ENCODE measurements at places on chromosomes 5 and 9.

- no peak for DNase-seq
Measured at GRCh38 chr5:36756848-36757247, 119.7 kb upstream of the NIPBL start.

DNA sequence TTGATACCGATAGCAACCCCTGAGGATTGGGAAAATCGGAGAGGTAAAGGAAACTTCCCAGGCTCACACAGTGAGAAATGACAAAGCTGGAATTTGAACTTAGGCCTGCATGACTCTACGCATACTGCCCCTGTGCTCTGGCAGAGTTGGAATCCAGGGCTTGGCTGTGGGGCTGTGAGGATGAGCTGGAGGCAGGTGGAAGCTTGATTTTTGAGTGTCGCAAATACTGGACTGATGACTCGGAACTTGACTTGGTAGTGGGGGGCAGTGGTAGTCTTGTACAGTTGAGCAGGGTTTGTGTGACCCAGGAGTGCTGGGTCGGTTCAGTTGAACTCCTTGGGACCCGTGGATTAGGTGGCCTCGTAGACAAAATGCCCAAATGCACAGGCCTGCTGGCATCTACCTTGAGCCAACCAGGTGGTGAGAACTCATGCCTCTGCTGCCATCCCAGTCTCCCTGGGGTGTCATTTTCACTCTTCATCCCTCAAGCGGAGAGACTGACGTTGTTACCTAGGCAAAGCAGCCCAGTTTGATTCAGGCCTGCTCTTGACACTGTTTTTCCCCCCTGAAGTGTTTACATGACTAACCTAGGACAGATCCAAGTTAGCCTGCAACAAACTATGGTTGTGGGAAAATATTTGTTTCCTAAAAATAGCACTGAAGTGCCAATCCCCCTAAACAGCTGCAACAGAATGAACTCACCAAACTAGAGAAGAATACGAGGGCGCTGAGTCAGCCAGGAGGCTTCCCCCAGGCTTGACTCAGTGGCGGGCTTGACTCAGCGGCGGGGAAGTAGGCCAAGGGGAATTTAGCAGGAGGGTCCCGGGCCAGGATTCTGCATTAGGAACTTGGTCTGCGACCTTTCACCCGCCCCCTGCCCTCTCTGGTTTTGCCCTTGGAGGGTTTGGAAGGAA, 45.7 kb upstream of the ORM1 start:
- no peak for DNase-seq

DNA sequence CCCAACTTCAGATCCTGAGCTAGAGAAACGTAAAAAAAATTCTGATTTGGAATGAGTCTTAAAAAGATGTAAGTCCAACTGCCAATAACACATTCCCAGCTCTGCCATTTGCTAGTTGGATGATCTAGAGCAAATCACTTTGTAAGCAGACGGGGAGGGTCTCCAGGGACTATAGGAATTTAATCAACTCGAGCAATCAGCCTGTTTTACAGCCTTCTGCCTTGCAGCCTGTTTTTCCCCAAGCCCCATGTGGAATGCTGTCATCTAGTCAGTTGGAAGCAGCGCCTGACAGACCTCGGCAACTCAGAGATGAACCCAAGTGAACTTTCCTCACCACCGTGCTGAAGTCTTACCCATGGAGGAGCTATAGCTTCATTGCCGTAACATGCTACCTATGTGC, 34.8 kb upstream of the HRH2 start:
- DNase-seq, result no peak

- no peak for DNase-seq
Measured at GRCh38 chr5:144812763-144813162, 642.1 kb downstream of the KCTD16 start.

DNA sequence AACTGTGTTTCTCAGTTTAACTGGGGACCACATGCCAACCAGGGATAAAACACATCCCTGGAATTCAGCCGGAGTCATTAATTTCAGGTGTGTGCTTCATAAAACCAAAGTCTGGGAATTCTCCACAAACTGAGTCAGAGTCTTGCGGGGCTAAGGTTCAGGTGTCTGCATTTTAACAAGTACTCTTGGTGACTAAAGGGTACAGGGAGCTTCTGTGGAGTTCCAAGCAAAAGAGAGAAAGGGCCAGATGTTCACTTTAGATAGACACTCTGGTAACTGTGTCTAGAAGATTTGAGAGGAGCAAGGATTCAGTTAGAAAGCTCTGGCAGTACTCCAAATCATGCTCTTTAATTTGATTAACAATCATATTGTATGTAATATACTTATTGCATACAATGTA, 4.0 kb downstream of the NADK2 start:
- DNase-seq, result no peak

DNA sequence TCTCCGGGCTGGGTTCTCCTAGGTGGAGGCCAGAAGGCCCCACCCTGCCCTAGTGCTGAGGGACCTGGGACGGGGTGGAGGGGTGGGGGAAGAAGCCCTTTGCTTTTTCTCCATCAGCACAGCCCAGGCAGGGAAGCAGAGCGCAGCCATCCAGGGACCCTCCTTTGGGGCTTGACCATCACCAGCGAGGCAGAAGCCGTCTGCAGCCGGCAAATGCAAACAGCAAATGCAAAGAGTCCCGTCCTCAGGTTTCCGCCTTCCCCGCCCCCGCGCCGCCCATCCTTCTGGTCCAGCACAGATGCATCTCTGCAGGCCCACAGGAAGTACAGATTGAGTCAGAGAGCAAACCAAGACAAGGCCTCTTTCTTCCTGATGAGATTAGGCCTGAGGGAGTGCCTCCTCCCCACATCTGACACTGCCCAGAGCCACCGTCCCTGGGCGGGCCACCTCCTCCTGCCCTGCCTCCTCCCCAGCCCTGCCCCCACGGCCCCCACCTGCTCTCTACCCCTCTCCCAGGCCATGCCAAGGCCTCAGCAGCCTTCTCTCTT, 23.4 kb downstream of the CORO2A start:
- no peak for DNase-seq

DNA sequence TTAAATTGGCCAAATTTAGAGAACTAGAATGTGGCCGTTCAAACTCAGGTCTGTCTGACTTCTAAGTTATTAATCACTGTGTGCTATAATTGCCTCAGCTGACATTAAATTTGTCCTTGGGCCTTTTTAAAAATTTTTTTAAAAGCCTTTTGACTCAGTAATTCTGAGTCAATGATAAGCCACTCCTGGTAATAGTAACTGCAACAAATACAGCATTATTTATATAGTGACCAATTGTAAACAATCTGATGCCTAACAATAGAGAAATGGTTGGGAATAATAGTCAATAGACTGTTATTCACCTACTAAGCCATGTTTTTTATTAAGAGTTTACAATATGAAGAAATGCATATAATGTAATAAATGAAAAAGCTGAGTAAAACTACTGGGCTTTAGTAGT, 70.9 kb upstream of the FSD1L start:
- no peak for DNase-seq

GRCh38 chr5:164119806-164120447, 614.5 kb downstream of the MAT2B start:
- DNase-seq, result no peak

DNA sequence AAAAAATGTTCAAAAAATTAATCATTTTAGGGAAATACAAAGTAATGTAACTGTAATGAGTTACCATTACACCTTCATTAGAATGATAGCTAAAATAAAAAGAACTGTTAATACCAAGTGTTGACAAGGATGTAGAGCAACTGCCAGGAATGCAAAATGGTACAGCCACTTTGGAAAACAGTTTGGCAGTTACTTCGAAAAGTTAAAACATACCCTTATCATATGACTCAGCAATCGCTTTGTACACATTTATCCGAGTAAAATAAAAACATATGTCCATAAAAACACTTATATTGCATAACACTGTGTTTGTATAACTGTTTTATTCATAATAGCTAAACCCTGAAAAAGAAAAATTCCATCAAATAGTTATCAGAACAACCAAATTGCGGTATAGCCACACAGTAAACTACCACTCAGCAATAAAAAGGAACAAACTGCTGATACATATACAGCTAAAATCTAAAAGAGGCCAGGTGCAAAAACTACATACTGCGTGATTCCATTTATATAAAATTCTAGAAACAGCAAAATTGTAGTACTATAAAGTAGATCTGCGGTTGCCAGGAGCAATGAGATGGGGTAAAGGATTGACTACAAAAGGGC, 61.7 kb downstream of the RFX3 start:
- DNase-seq, result no peak

DNA sequence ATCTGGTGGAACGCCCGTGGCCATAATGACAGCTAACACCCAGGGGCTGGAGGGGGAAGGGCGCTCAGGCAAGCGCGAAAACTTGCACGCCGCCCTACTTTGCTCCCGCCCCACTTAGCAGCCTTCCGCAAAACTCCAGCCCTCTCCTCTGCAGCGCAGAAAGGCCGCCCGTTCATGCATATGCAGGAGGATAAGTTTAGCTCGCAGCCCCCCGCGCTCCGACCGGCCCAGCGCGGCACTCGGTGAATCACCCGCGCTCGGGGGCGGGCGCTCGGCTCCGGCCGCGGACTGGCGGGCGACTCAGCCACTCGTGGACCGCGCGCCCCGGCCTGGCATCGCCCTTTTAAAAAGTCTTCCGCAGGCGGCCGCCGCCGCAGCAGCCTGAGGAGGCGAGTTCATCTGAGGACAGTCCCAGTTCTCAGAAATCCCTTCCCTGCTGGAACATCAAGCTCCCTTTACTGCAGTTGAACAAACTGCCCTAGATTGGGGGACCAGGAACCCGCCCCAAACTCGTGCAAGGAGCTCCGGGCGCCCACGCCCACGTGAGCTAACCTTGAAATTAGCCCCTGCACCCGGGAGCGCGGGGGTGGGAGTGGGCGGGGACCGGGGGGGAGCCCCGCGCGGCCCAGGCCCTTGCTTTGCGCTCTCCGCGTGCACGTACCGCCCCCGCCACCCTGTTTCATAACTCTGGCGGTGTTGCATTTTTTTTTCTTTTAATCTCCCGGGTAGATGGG, 4.5 kb upstream of the KLF9 start:
- peak; percentile 84 for DNase-seq

DNA sequence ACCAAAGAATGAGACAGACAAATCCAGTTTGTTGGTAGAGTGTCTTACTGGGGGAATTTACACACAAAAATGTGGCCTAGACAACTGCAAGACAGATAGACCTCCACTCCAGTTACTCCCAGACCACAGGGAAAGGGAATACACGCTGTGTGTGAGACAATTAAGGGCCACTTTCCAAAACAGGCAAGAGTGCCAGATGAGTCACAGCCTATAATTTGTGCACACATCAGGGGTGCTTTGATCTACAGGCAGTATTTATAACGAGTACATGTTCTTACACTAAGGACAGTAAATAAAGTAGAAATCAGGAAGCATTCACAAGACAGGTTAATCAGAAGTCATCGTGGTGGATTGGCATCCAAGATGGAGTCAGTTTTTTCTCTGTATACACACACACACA, 114.8 kb downstream of the ZNF622 start:
- no peak for DNase-seq

DNA sequence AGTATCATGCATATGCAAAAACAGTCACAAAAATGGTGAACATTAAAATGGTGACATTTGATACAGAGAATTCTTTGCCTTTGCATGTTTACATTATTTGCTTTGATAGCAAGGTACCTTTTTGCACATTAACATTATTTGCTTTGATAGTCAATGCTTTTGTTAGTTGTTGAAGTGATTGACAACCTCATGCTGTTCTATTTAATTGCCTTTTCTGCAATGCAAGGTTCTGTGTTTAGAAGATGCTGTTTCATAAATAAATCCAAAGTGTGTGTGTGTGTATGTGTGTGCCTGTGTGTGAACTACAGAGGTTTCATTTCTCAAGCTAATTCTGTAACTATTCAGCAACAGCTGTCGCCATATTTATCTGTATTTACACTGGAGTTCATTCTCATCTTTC, 668.7 kb downstream of the NR2F1-AS1 start:
- no peak for DNase-seq

GRCh38 chr9:110105107-110105506, 102.9 kb downstream of the C9orf152 start:
- no peak for DNase-seq

GRCh38 chr5:14588145-14588544, 6.6 kb downstream of the OTULINL start:
- no peak for DNase-seq

GRCh38 chr5:93411716-93412115, 169.3 kb downstream of the NR2F1-AS1 start:
- no peak for DNase-seq

GRCh38 chr5:59732301-59732700, 161.2 kb downstream of the PDE4D start:
- no peak for DNase-seq

- DNase-seq, result no peak
Measured at GRCh38 chr9:129464972-129465833, 155.7 kb downstream of the C9orf50 start.

DNA sequence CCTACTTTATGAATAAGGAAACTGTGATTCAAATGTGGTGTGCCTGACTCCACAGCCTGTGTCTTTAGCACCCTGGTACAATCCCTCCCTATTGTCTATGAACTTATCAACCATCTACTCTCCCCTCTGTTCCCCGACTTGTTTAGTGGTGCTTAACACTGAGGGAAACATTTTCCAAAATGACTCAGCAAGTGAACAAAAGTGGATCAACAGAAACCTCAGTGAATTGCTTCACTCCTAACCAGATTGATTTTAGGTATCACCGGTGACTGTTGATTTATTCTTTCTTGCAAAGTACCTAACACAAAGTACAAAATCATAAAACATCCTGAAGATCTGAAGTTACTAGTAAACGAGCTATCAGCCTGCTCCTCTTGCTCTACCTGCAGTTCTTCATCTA, 42.1 kb upstream of the RAPGEF6 start:
- DNase-seq, result no peak

DNA sequence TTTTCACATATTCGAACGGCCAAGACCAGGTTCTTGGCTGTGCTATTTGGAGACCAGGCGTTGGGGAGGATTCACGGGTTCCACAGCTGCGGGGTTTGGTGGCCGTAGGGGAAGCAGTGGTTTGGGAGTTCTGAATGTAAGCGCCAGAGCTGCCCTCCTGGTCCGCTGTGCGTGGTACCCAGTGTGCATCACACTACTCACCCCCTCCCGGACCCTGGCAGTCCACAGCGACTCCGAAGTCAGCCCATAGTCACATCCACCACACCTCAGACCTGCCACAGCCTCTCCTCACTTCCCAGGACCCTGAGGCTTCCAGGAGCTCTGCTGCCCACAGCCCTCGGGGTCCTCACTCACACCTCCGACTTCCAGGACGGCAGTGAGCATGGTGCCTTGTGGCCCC, 26.8 kb downstream of the AMBP start:
- DNase-seq, result no peak

- DNase-seq, result no peak
Measured at GRCh38 chr5:5209089-5209488, 69.0 kb downstream of the ADAMTS16 start.

DNA sequence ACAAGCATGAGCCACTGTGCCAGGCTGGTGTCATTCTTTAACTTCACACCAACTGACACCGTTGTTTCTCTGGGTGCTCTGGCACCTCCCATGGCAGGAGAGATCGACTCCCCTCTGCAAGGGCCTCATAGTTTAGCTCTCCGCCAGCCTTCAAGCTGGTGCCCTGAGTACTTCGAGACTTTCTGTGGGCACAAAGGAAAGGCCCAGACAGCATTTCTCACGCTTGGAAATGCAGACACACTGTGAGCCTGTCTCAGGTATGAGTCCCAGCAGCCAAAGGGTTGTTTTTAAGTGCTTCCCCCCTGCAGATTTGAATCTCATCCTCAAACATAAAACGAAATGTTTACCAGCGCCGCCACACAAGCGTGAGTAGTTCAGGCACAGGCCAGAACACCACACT, 11.1 kb upstream of the TCF7 start:
- DNase-seq, result no peak

Data from NCI-H526 treated with DMSO at 0.1 percent for 48 hours (cell line).